Stimulated activated CD8-positive, alpha-beta memory T cell treated with anti-CD3 and anti-CD28 coated beads, Interleukin-7, amount 100 ng/mL, for 1 hour (primary cell): ENCODE measurements at places on chromosomes 3 and 15.

DNA sequence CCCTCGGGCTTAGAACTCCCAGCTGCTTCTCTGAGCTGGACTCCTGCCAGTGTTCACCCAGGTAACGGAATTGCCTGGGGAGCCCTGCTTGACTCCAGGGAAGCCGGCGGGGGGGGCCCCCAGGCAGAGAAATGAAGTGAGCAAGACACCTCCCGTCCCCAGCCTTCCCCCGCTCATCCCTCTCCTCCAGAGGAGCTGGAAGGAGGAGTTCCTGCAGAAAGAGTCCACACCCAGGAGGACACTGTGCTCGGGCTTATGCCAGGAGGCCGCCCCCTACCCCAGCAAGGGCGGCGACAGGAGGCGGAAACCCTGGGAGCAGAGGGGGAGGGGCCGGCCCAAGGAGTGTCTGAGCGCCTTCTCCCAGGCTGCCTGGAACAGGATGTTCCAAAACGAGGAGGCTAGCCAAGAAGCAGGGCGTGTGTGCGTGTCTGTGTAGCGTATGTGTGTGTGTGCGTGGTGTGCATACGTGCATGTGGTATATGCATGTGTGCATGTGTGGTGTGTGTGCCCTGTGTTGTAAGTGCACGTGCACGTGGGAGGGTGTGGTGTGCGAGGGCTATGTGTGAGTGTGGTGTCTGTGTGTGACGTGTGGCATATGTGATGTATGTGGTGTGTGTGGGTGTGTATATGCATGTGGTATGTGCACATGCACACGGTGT is 511.3 kb downstream of the SHQ1 start:
- no peak for DNase-seq

DNA sequence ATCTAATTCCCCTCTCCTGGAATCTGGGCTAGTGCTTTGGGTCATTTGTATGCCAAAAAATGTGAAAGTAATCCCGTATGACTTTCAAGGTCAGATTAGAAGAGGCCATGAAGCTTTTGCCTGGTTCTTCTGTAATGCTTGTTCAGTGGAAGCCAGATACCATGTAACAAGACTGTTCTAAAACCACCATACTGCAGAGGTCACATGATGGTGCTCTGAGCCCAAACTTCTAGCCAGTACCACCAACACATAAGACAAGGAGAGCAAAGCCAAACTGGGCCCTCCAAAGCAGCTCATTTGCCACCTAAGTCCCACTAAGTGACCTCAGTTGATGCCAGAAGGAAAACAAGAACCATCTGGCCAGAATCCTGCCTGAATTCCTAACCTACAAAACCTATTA is 64.3 kb upstream of the MELTF start:
- no peak for DNase-seq

DNA sequence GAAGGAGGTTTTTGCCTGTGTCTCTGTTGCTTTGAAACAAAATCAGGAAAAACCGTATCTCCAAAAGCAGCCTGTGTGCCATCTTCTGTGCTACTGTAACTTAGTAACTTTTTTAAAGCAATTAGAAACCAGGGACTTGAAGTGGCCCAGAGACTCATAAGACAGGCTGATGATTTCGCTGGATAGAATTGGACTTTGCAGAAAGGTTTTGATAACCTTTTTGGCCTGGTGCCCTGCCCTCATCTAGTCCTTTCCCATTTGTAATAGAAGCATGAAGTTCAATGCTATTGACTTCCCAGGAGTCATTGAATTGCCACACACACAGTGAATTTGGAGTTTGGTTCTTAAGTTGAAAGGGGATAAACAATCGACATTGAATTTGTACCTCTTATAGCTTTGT is 157.2 kb downstream of the PTPRG start:
- DNase-seq = no peak

DNA sequence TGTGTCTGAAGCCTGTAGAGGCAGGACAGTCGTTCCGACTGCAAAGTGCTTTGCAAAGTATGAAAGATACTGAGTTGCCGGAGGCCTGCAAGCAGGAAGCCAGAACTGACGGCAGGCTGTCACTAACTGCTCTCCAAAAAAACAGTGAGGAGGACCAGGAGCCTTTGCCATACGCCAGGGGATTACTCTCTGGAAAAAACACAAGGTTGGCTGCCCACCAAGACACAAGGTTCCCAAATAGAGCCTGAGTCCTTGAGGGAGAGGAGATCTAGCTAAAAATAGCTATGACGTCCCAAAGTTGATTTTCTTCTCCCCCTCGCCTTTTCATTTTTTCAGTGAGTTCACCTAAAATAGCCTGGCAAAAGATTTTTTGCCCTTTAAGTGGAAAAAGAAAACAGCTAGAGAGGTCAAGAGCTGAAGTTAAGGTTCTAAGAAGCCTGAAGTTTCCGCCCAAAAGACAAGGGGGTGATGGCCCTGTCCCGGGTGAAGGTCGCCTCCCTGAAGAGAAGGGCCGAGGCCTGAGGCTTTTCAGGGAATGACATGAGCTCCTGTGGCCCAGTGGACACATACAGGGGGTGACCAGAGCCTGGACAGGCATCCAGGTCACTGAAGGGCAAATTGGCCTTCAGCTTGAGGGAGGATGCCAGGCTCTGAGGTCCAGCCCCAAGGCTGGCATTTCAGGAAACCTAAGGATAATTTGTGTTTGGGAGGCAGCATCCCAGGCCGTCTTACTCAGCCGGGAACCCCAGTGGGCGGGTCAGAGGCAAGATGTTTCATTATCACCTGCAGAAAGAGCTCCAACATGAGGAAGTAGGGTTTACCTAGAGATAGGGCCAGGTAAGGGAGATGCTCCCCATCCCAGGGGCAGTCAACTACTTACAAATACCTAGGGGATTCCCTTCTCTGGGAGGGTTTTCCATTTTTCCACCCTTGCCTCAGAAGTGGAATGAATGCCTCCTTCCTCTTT is 44.9 kb upstream of the DGKG start:
- no peak for DNase-seq
